ENCODE measurements at places on chromosomes 6 and 20. TPM values are rescaled to one million over a fixed set of nuclear protein-coding genes. Genes with fewer than 3 reads are reported as not detected.

Gene TNF
- 0.23 TPM for total RNA-seq

Gene MLN
- not detected for total RNA-seq

Gene SNAI1
- total RNA-seq, result not detected

Gene IL17F
- not detected for total RNA-seq

Gene ADGRB3
- not detected for total RNA-seq

Gene ANGPT4
- not detected for total RNA-seq

Gene SALL4
- total RNA-seq, result 0.05 TPM

Gene FAM184A
- total RNA-seq, result 0.14 TPM

Gene RAB32
- total RNA-seq, result 47.6 TPM

Gene EPB41L1
- 11.7 TPM for total RNA-seq

Gene TNXB
- total RNA-seq, result 0.05 TPM

Gene KCNQ5
- 1.5 TPM for total RNA-seq

Gene GGTLC1
- not detected for total RNA-seq

Gene WFDC10B
- not detected for total RNA-seq

Gene LPA
- total RNA-seq, result not detected

Gene LAMA4
- total RNA-seq, result 2.9 TPM

Gene SLC52A3
- total RNA-seq, result 0.42 TPM

Gene SLC22A3
- total RNA-seq, result 2.2 TPM

Gene SLA2
- total RNA-seq, result not detected

Gene C6orf132
- total RNA-seq, result 36.0 TPM

Gene SRMS
- total RNA-seq, result 0.35 TPM

Gene CBLN4
- not detected for total RNA-seq

Gene MOCS1
- 3.4 TPM for total RNA-seq

Gene SLC22A2
- total RNA-seq, result not detected

Gene EBF4
- 0.21 TPM for total RNA-seq
